ENCODE measurements at places on chromosomes 3 and 15.

DNA sequence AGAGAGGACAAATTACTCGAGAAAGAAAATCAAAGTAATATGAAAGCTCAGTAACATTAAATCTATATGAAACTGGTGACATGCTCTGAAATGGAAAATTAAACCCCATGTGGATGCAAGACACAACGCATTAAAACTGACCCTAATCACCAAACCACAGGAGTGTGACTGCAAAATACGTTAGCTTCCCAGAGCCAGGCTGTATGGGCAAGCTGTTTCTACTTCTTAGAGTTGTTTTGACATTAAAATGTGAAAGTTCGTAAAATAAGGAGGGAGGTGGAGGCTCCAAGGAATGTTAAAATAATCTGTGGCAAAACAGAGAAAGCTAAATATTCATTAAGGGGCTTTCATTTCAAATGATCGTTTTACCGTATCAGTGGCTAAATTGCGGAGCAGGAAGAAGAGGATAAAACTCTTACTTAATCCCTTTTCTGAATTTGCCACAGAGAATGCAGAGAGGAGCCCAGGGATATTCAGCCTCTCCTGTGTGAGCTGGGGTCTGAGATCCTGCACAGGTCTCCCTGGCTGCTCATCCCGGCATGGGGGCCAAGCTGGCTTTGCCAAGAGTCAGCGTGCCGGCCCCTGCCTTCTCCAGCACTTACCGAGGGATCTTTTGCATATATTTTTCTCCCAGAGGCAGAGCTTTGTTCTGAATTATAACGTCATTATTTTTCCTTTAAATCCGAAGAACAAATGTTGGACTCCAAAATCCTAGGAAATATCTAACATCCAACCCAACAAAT, 239.8 kb upstream of the THBS1 start:
- DNase-seq, result no peak

GRCh38 chr3:30550246-30550645, 56.2 kb upstream of the TGFBR2 start:
- no peak for DNase-seq

DNA sequence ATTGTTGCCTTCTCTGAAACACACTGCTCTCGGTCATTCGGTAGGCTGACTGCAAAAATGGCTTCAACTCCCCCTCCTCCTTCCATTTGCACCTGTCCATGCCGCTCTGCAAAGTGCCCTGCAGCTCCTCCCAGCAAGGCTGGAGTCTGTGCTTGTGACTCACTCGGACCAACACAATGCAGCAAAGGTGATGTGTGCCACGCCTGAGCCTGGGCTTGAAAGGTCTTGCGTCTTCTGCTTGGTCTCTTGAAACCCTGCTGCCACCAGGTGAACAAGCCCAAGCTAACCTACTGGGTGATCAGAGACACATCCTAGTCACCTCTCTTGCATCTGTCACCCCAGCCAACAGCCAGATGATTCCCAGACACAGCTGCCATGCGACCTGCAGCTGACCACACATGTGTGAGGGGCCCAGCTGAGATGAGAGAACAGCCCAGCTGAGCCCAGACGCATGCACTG, 71.1 kb downstream of the MGLL start:
- DNase-seq, result no peak

GRCh38 chr15:43285609-43286037, 18.9 kb upstream of the TGM5 start:
- peak; percentile 51 for DNase-seq

DNA sequence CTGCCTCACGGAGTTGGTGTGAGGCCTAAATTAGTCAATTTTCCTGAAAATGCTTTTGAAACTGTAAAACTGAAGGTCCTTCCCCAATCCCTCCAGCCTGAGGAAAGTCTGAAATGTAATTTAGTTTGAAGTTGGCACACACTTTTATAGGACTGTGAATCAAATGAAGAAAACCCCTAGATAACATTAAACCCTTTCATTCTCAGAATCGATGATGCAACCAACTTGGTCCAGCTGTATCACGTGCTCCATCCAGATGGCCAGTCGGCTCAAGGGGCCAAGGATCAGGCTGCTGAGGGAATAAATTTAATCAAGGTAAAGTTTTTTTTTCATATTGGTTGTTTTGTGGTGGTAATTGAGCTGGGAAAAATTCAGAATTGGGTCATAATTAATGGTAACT, 11.7 kb downstream of the MRPS22 start:
- no peak for DNase-seq

DNA sequence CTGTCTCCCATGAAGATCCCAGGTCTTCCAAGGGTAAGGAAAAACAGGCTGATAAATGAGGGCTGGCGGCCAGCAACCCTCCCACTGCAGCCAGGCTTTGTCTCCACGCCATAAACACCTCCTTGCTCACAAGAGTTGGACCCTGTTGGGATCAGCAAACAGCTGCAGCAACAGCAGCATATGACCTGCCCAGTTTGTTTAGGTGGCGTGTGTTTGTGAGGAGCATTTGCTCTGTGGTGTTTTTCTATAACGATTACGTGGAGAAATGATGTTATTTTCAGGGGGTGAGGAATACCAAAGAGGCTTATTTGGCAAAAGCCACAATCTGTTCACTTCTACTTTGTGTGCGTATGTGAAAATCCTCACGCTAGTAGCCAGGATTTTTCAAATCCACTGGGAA, 58.5 kb downstream of the RFTN1 start:
- no peak for DNase-seq

GRCh38 chr3:71453822-71454511, 129.6 kb downstream of the FOXP1 start:
- no peak for DNase-seq

DNA sequence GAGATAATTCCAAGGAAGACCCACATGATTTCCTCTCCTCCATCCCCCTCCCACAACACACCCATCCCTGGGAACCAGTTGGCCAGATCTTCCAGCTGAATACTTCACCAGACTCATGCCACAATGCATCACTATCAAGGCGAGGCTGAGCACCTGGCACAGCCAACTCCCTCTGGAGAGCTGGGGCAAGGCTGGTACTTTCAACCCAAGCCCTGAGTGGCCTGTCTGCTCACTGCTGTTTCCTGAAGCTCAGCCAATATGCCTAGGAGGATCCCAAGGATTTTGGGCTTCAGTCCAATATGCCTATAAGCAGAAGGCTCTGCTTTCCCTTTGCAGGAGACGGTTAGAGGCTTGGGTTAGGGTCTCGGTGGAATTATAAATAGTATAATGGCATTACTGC, 90.9 kb upstream of the NEO1 start:
- no peak for DNase-seq

GRCh38 chr3:43171748-43172147, 65.9 kb upstream of the POMGNT2 start:
- DNase-seq, result no peak

DNA sequence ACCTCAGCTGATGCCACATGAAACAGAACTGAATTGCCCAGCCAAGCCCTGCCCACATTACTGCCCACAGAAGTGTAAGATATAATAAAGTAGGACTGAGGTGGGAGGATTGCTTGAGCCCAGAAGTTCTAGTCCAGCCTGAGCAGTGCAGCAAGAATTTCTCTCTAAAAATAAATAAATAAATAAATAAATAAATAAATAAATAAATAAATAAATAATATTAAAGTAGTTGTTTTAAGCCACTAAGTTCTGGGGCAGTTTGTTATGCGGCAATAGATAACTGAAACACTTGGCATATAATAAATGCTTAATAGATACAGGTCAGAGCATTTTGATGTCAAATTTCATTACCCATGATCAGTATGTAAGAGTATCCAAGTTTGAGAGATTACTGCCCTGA, 249.4 kb upstream of the LRRFIP2 start:
- DNase-seq, result no peak

- no peak for DNase-seq
These were observed 331.1 kb downstream of the CHST2 start for GRCh38 chr3:143450632-143451031.

DNA sequence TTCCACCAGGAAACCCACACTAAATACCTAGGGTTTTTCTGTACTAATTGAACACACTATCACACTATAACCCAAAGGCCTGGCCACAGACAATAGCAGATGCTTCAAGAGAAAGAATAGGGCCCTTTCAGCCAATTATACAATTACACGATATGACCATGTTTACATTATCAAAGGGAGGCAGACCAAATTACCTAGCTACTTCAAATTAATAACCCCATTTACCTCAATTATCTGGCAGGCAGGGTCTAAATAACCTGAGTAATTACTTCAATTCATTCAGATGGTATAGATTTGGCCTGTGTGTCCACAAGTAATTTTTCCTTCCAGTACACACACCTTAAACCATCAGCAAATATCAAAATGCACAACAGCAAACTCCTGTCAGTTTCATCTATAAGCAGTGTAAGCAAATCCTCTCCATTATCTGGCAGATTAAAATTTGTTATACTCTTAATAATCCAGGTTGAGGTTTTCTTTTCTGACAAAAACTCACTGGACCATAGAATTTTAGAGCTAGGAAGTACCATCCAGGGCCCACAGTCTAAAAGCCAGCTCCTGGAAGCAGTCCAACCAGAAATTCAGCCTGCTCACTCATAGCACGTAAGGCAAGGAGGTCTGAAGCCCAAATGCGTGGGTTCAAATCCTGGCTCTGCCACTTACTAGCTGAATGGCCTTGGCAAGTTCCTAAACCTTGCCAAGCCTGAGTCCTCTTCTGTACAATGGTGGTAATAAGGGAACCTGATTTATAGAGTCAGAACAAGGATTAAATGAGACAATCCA, 51.8 kb downstream of the RFTN1 start:
- no peak for DNase-seq

- DNase-seq, result no peak
These were observed 593.3 kb downstream of the FOXP1 start for GRCh38 chr3:70990185-70990584.

DNA sequence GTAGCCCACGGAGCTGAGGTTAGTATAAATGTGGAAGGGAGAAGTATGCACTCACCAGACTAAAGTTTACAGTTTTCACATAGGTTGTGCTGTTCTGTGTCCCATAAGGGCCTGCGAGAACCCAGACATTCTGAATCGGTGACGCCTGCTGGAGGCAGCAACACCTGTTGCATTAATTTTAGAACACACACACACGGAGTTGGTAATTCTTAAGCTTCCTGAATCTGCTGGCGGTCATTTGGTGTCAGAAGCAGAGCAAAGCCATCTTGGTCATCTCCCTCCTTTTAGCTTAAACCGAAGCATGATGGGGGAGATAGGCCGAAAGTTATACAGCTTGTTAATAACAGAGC, 41.1 kb upstream of the AP3B2 start:
- no peak for DNase-seq

DNA sequence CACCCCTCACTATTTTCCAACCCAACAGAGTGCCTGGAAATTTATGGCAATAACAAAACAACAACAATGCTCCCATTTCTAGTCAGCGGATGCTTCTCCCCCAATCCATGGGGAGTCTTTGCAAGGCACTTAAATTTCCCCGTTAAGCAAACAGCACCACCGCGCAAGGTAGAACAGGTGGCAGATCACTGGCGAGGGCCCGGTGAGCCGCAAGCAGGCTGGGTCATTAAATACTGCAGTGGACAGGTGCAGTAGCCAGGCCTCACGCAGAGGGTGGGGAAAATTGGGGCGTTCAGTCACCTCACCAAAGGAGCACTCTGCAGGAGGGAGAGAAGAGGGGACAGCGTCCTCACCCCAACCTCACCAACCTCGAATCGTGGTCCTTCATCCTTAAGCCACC, 147.5 kb downstream of the NTRK3 start:
- no peak for DNase-seq

DNA sequence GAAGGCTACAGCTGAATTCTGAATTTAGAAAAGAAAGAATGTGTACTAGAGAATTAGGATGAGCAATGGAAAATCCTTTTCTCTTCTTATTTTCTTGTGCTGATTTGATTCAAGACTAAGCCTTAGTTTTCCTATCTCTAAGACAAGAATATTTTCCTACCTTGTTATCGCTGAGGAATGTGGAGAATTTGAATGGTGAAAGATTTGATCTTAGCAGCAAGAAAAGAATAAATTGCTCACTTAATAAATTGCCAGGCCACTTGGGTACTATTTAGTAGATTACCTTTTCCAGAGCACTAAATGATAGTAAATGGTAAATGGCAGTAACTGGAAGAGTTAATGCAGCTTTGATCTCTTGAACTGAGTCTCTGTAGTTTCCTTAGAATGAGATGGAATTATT, 145.7 kb upstream of the MEIS2 start:
- no peak for DNase-seq

DNA sequence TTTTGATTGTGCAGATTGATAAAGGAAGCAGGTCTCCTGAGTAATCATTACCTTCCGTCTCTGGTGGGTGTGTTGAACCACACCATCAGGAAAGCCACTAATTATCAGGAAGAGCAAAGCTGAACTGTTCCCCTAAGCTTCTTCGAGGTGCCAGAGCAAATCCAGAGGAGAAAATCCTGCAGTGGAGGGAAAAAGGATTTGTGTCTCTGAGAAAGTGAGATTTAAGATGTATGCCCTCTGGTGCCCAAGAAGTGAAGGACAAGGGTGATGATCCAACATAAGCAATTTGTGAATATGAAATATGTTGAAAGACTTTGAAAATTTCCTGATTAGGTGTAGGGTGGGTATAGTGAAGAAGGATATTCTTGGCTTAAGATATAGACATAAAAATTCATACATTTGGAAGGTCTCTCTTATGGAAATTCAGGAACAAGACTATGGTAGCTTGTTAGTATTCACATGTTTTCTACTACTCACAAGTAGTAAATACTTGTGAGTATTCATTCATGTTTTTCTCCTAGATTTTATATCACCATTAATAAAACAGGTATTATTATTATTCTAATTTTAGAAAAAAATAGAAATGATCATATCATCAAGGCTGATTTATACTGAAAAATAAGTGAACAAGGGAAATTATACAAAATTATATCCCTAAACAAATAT, 34.8 kb downstream of the COMMD2 start:
- no peak for DNase-seq

GRCh38 chr15:89383365-89384175, 48.9 kb upstream of the POLG start:
- DNase-seq, result no peak

- no peak for DNase-seq
These were observed 11.9 kb downstream of the MEIS2 start for GRCh38 chr15:37088436-37088835.

GRCh38 chr15:20346082-20346805, 195.4 kb downstream of the GOLGA6L6 start:
- no peak for DNase-seq

DNA sequence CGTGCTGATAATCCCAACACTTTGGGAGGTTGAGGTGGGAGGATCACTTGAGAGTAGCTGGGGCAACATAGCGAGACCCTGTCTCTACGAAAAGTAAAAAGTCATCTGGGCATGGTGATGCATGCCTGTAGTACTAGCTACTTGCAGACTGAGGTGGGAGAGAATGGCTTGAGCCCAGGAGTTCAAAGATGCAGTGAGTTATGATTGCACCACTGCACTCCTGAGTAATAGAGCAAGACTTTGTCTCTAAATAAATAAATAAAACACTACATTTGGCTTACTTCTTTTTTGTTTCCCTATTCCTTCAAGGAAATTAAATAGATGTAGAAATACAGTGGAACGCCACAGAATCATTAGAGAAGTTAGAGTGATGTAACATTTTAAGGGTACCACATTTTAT, 20.1 kb upstream of the LDHAL6B start:
- no peak for DNase-seq

All from GM12891 (cell line).